ENCODE measurements at places on chromosomes 13 and 19. TPM values are rescaled to one million over a fixed set of nuclear protein-coding genes. Genes with fewer than 3 reads are reported as not detected.
A peak's percentile ranks its signal among the peaks of the same experiment; 100 is the strongest.

Gene TEX29
- not detected for total RNA-seq

Gene PTPRH
- 0.41 TPM for total RNA-seq

Gene RAB3A
- total RNA-seq: 42.0 TPM

Gene GAPDHS
- total RNA-seq: not detected

Gene ERFL
- total RNA-seq: not detected

Gene S1PR5
- 0.41 TPM for total RNA-seq

Gene CRB3
- total RNA-seq: 0.41 TPM

Gene OLFM4
- 0.41 TPM for total RNA-seq

Gene LGALS4
- total RNA-seq: under 0.01 TPM

DNA sequence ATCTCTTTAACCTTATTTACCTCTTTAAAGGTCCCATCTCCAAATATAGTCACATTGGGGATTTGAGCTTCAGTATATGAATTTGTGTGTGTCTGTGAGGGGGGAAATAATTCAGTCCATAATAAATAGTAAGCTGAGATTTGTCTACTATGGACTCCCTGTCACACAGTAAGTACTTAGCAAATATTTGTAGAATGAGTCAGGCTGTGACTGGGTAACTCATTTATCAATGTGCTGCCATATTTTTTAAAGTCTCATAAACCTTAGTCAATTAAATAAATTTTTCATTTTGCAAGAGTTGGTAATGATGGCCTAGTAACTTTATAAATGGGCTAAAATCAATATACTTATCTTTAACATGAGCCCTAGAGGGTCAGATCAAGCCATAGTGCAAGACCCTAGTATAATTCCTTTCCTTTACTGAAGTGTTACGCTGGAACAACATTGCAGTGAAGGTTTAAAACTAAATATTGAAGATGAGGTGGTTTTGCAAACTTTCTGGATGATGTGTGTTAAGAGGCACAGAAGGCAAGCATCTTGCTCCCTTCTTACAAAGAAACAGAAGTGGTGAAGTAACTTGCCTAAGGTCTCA, 305.1 kb downstream of the KCNRG start:
- no peak for DNase-seq

DNA sequence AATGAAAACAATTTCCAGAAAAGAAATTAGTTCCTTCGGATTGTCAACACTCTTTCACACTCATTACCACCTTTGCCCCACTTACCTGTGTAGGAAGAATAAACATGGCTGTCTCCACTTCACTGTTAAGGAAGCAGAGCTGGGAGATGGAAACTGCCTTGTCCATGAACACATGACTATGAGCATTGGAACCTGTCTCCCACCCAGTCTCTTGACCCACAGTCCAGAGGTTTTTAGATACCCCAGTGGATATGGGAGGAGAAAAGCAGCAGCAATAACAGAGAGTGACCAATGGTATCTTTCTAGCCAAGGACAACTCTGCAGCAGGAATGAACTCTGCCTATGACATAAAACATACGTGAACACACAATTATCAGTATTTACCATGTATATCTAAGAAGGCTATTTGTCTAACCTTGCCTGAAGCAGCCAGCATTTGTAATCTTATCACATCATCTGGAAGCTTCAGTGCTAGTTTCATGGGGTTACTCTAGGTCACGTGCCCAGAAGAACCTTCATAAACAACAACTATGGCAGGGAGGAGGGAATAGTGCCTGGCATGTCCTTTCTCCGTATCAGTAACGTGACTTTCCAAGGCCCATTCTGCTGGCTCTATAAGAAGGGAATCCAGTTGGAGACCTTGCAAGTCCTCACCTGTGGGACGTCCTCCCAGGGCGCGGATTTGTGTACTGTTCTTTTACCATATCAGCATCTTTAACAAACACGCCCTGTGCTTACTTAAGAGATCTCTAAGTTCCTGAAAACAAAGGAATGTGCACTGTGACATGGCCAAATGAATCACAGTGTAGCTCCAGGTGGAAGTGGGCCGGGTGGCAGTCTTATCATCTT, 221.8 kb upstream of the UBL3 start:
- DNase-seq: no peak

GRCh38 chr13:72074663-72075062, 207.7 kb upstream of the DACH1 start:
- no peak for DNase-seq

- no peak for DNase-seq
Measured at GRCh38 chr19:1171755-1172352, 2.2 kb downstream of the SBNO2 start.

DNA sequence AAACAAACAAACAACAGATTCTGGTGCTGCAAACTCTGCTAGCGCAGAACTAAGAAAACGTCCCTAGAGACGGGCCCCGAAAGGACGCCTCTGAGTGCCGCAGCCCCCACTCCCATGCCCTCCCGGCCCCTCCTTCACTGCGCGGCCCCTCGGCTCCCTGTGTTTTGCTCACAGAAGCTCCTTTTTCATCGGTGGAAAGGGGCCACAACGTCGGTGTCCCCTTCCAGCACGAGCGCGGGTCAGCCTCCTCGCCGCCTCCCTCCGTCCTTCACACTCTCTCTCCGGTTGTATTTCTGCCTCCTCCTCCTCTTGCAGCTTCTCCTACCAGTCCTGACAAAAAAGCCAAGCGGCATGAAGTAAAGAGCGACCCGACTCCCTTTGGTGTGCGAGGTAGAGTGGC, 14.8 kb upstream of the F7 start:
- no peak for DNase-seq

GRCh38 chr13:76890021-76890420, 3.8 kb upstream of the KCTD12 start:
- DNase-seq: no peak

GRCh38 chr19:30733826-30734550, 361.8 kb downstream of the ZNF536 start:
- DNase-seq: peak; percentile 42

DNA sequence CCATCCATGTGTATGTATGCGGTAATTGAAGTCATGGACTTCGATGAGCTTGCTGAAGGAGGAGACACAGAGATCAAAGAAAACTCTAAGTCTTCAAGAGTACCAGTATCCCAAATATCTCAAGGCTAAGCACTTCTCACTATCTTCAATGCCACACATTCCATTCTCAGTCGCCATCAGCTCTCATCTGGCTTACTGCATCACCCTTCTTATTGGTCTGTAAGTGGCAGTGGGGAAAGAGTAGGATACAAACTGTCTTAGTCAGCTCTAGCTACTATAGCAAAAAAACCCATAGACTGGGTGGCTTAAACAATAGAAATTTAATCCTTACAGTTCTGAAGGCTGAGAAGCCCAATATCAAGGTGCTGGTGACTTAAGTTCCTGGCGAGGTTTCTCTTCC, 218.7 kb downstream of the POSTN start:
- DNase-seq: no peak

DNA sequence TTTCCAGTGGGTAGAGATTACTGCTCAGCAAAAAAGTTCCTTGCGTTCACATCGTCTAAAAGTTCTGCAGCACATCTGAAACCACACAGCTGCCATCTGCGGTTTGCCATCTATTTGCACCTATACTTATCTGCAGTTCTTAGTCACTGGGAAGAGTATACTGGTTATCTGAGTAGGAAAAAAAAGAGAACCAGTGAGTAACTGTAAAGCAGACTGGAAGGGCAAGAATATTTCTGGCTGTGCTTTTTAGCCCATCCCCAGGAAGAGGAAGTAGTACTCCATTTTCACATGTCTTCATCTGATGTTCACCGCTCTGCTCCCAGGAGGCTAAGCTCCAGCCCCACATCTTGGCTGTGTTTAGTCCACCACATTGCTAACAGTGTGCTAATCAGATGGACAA, 35.6 kb downstream of the EFNB2 start:
- no peak for DNase-seq

DNA sequence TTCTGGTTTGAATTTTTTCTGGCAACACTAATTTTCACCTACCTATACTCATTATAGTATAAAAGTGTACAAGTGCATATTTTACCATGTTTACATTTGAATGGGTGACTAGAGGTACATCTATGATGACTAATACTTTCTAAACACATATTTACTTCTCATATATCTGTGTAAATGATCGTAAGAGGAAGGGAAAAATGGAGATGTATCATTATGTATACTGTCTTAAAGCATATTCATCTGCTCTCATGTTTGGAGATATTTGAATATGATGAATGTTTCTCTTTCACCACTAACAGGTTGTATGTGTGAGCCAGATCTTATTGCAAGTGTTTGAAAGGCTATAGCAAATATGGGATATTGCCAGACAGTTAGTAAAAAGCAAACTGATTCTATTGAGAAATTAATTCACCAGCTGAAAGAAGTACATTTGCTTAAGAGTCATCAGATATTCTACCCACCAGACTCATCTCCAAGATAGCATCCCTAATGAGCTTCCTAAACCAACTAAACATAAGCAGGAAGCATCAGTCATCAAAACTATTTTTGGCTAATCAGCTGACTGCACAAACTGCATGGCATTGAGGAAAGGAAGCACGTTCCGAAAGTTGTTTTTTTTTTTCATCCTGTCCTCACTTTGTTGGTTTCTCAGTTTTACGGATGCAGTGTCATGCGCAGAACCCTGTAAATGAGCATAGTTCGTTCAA, 738.2 kb downstream of the GPC5 start:
- DNase-seq: no peak

GRCh38 chr19:1455002-1455335, 5.0 kb downstream of the APC2 start:
- DNase-seq: no peak

DNA sequence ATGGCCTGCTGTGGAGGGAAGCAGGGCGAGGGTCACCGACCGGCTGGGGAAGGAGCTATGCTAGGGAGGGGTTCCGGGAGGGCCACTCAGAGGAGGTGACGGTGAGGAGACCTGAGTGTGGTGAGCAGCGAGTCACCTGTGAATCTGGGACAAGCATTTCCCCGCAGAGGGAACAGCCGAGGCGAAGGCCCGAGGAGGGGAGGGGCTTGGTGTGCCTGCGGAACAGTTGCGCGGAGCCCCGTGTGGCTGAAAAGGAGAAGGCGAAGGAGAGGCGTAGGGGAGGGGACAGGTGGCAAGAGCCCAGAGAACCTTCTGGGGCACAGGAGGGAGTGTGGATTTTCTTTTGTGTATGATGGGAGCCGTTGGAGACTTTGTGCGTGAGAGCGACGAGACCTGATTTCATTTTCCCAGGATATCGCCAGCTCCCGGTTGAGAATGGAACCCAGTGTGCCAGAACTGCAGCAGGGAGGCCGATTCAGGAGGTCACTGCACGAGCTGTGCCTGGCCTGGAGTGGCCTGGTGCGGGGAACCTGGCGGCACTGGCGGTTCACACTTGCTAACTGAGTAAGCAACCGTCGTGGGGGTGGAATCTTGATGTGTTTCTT, 117.7 kb upstream of the ZNF507 start:
- no peak for DNase-seq

GRCh38 chr19:44003461-44004009, 778 bp downstream of the ZNF230 start:
- peak; percentile 4 for DNase-seq

- DNase-seq: no peak
Measured at GRCh38 chr13:109010912-109011311, 381.5 kb downstream of the MYO16 start.

DNA sequence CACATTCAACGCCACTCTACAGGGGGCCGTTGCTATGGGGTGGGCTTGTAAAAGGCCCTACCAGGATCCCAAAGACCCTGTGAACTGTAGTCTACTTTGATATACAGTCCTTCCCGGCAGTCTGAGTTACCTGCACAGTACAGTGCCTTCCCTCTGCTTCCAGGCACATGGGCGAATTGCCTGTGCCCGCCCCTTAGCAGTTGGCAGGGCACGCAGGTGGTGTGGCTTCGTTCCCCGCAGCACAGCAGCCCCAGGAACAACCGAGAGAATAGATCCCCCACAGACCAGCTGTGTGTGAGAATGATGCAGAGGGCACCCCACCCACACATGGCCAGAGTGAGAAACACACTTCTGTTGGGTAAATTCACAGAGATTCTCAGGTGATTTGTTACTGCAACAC, 60.6 kb downstream of the MRPL57 start:
- no peak for DNase-seq

- no peak for DNase-seq
Measured at GRCh38 chr13:112693831-112694497, 4.1 kb downstream of the ATP11A start.

DNA sequence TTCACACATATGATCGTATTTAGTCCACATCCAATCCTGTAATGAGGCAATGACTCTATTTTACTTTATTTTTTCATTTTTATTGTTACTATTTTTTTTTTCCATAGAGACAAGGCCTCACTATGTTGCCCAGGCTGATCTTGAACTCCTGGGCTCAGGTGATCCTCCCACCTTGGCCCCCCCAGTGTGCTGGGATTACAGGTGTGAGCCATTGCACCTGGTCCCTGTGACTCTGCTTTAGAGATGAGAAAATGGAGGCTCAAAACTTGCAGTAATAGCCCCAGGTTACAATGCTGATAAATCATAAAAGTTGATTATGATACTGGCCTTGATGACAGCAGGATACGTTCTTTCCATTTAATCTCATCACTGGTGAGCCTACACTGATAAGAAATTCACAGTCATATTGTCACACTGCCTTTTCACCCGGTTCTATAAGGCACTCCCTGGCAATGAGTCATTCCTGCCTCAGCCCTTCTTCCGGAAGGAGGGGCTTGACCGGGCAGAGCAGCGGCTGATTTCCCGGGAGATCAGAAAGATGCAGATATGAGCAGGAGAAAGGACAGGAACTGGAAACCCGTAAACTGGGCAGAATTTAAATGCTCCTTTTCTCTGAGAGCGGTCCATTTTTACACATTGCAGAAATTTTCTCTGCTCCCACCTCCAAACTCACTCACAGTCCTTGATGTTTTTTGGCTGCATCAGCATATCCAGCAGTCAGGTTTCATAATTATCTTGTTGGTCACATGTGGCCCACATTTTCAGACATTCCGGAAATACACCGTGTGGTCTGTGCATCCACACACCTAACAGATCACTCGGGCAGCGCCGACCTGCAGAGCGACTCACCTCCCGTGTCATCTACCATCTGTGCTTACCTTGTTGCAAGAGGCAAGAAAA, 616.4 kb downstream of the EFNB2 start:
- DNase-seq: no peak
